A549 treated with CORT108297 at 1 μM for 4 hours (cell line): ENCODE measurements at places on chromosomes 11 and 22. TPM values are rescaled to one million over a fixed set of nuclear protein-coding genes. Genes with fewer than 3 reads are reported as not detected.

BDNF gene
- total RNA-seq, result 6.7 to 10.6 TPM (median 7.8 TPM) in 5 replicates

CREB3L1 gene
- 4.4 to 5.8 TPM (median 5.4 TPM) in 5 replicates for total RNA-seq

NEFH gene
- 0.03 to 0.10 TPM (median 0.08 TPM) in 5 replicates for total RNA-seq

CEP126 gene
- 2.9 to 4.1 TPM (median 3.4 TPM) in 5 replicates for total RNA-seq

SLC5A1 gene
- total RNA-seq, result 0.09 to 0.17 TPM (median 0.14 TPM) in 3 of 5 replicates, not detected in the others
